ENCODE measurements at places on chromosomes 3 and 15.

DNA sequence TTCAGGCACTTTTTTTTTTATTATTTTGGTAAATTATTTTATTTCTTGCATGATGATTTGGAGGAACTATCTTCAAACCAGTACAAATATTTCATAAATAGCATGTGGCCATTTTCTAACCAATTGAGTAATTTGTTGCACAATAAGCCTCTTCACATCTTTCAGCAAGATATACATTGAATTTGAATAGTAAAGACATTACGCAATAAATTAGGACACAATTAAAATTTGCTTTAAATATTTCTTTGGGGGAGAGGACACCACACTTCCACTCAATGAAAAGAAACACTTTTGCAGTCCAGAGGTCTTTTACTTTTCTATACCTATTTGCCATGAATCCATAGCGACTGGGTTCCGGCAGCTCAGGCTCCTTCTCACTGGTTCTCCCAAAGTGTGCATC lies 762.6 kb upstream of the GOLIM4 start:
- no peak for DNase-seq

DNA sequence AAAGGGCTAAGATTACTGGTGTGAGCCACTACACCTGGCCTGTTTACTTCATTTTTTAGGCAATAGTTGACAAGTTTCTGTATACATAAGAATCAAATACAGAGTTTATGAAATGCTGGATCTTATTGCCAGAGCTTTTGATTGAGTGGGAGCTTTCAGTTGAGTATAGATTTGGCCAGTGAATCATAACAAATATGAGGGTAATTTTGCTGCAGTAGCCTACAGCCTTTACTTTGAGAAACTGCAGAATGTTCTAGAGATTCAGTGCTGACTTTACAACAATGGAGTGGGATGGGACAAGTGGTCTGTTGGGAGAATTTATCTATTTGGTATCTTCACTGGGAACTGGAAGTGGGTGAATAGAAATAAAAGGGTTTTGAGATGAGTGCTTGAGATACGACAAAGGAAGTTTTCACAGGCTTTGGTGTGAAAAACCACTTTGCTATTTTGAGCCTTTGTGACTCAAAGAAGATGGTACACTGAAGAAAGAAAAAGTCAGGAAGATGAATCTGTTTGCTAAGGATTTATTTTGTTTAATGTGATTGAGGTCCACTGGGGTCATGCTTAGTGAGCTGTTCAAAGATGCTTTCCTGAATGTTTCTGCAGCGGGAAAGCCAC lies 227.8 kb downstream of the UBE2E2 start:
- DNase-seq, result no peak

GRCh38 chr3:196916221-196916620 lies 26.1 kb downstream of the NCBP2 start:
- no peak for DNase-seq

- DNase-seq, result no peak
Measured at GRCh38 chr15:34802803-34803750, 7.7 kb upstream of the ACTC1 start.

DNA sequence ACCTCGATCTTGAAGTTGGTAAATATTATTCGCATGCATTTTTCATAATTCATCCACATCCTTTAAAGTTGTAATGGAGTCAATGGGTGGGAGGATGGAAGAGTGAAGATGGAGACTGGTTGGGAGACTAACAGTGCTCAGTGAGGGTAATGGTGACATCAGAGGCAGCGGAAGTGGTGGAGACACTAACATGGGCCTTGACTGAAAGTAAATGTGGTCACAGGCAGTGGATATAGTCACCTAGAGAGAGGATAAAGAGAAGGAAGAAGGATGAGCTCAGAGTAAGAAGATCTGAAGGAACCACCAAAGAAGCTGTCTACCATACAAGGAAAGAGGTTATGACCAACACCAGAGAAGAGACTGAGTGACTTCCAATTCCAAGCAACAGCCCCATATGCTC lies 281.6 kb upstream of the STT3B start:
- no peak for DNase-seq

DNA sequence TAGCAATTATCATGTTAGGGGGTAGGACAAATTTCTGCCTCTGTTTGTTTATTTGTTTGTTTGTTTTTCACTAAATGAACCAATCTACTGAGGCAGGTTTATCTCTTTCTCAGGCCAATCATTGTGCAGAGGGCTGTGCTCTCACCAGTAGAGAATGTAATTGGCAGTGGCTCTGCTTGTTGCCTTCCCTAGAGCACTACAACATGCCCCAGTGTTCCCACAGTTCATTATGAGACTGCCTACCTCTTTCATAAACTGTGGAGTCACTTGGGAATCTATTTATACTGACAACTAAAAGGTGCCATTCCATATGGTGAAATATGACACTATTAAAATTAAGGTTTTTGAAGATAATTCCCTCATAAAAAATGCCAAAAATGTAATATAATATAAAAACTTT lies 196.3 kb upstream of the ALCAM start:
- DNase-seq, result no peak

DNA sequence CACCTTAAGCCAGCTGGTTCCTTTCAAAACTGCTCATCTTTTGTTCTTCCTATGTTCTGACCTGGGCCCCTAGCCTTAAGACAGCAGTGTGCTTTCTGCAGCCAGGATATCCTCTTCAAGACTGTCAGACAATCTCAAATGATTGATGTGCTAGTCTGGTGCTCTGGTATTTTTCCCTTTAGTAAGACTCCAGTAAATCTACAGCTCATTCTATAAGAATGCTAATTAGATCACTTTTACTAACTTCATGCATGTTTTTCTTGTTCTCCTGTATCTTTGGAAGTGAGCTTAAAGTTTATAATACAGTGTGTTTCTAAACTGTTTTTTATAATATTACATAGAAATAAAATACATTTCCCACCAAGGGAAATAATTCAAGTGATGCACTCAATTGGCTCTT lies 220.9 kb upstream of the NANOGP8 start:
- no peak for DNase-seq

Measured in D341Med (cell line).